Activated CD4-positive, alpha-beta memory T cell treated with anti-CD3 and anti-CD28 coated beads, Interleukin-2, amount 10 ng/mL, durations not matched to agents 7 days and 5 days (primary cell): ENCODE measurements at places on chromosomes 7 and 10.

DNA sequence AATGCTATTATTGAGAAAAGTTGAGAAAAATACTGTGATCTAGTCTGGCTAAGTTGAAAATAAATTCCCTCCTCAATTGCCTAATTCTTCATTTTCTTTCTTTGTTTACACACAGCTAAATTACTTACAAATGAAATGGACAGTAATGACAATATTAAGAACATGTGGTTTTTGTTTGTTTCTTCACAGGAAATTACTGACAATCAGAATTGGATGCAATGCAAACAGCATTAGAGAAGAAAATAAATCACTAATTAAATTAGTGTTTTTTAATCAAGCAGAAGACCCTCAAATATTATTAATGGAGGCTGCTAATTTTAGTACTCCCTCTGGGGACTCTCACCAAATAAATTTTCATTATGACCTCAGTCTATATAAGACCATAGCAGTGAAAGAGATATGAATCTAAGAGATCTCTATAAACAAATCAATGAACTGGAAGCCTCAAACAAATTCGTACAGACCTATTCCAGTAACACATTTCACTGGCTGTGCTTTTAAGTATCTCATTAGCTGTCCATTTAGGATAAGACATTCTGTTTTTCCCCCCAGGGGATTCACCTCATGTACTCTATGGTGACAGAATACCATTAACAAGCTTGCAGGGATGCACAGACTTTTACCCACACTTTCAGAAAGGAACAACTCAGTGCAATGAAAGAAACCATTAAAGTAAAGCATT lies 202.0 kb upstream of the DGKB start:
- H3K27me3 ChIP-seq, result no peaks in the 10 kb centered on the region
- DNase-seq, result no peak
- H3K27ac ChIP-seq, result no peak overlapping the region
- H3K36me3 ChIP-seq, result no peaks in the 10 kb centered on the region
- no peak overlapping the region for H3K4me3 ChIP-seq

DNA sequence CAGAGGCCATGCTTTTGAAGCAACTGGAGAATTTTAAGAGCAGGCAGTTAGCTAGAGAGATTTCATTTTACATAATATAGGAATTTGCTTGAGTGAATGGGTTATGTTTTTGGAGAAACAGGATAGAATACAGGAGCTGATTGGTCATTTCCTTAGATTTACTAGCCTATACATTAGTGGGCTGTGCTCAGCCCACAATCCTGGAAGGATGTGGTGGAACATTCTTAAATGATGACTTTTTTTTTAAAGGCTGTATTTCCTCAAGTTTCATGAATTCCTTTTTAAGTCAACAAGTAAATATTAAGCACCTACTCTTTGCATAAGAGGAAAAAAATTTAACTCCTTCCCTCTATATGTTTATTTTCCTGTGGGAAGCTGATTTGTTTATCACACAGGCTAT lies 314.4 kb upstream of the BMPER start:
- no peaks in the 10 kb centered on the region for H3K27me3 ChIP-seq
- no peak overlapping the region for H3K27ac ChIP-seq
- no peaks in the 10 kb centered on the region for H3K36me3 ChIP-seq
- no peaks in the 10 kb centered on the region for H3K4me1 ChIP-seq
- no peak overlapping the region for H3K4me3 ChIP-seq
- no peak for DNase-seq

DNA sequence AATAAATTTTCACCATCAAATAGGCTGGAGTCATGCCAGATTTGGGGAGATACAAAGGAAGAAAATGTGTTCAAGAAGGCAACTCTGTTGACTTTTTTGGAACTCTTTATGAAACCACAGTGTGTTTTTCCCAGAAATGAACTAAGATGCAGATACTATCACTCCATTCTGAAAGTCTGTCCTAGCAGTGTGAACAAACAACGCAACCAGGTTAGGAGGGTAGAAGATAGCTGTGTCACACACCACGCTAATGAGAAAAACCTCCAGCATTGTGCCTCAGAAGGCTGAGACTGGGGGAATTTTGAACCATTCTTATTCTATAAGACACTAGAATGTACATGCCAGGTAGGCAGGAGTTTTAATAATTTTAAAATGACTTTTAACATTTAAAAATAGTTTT lies 15.9 kb upstream of the ATP6V0A4 start:
- H3K27me3 ChIP-seq, result no peaks in the 10 kb centered on the region
- DNase-seq, result no peak
- peaks cover 10% of the 10 kb centered on the region for H3K36me3 ChIP-seq
- H3K4me1 ChIP-seq, result peaks cover 31% of the 10 kb centered on the region
- peak overlapping the region; percentile 56 for H3K27ac ChIP-seq

- no peak overlapping the region for H3K27ac ChIP-seq
- H3K27me3 ChIP-seq, result no peaks in the 10 kb centered on the region
These were observed 442.4 kb downstream of the TYW1 start for GRCh38 chr7:67438913-67439505.

GRCh38 chr10:46516660-46517416 lies 39.6 kb downstream of the GPRIN2 start:
- H3K27me3 ChIP-seq, result peaks cover 3% of the 10 kb centered on the region
- no peak overlapping the region for H3K4me3 ChIP-seq
- no peaks in the 10 kb centered on the region for H3K36me3 ChIP-seq
- no peak for DNase-seq

GRCh38 chr7:83852136-83852535 lies 203.2 kb upstream of the SEMA3E start:
- DNase-seq, result no peak
- no peaks in the 10 kb centered on the region for H3K27me3 ChIP-seq
- no peak overlapping the region for H3K27ac ChIP-seq

GRCh38 chr10:70544431-70545340 lies 57.9 kb downstream of the PRF1 start:
- no peak overlapping the region for H3K27ac ChIP-seq
- no peaks in the 10 kb centered on the region for H3K27me3 ChIP-seq
- H3K4me1 ChIP-seq, result no peaks in the 10 kb centered on the region
- H3K36me3 ChIP-seq, result no peaks in the 10 kb centered on the region
- H3K4me3 ChIP-seq, result no peak overlapping the region

DNA sequence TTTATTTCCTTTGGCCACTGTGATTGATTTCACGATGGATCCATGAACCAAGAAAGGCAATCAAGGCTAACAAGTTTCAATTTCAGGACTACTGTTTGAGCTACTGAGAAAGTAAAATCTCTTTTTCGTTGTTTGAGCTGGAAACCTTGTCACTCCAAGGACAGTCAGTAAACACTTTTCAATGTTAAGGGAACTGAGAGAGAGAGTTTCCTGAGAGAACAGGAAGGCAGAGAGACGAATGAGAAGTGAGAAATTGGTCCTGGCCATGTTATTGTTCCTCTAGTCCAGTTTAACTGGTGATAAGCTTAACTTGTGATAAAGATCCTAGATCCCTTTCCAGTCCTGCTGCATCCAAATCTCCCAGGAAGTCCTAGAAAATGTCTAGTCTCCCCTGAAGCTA lies 909 bp upstream of the AKR1D1 start:
- no peaks in the 10 kb centered on the region for H3K36me3 ChIP-seq
- no peaks in the 10 kb centered on the region for H3K4me1 ChIP-seq
- H3K4me3 ChIP-seq, result no peak overlapping the region
- DNase-seq, result no peak
- H3K27ac ChIP-seq, result no peak overlapping the region
- H3K27me3 ChIP-seq, result peaks cover 4% of the 10 kb centered on the region

- no peaks in the 10 kb centered on the region for H3K27me3 ChIP-seq
- H3K27ac ChIP-seq, result no peak overlapping the region
- H3K36me3 ChIP-seq, result no peaks in the 10 kb centered on the region
- no peak for DNase-seq
- H3K4me3 ChIP-seq, result no peak overlapping the region
These were observed 44.3 kb upstream of the GLCCI1 start for GRCh38 chr7:7924303-7924702.

- peak overlapping the region; percentile 83 for H3K27ac ChIP-seq
- H3K36me3 ChIP-seq, result peaks cover 15% of the 10 kb centered on the region
- peak; percentile 76 for DNase-seq
- H3K4me3 ChIP-seq, result peak overlapping the region; percentile 17
- no peaks in the 10 kb centered on the region for H3K27me3 ChIP-seq
These were observed 1.5 kb upstream of the C10orf95 start for GRCh38 chr10:102452672-102453340.

DNA sequence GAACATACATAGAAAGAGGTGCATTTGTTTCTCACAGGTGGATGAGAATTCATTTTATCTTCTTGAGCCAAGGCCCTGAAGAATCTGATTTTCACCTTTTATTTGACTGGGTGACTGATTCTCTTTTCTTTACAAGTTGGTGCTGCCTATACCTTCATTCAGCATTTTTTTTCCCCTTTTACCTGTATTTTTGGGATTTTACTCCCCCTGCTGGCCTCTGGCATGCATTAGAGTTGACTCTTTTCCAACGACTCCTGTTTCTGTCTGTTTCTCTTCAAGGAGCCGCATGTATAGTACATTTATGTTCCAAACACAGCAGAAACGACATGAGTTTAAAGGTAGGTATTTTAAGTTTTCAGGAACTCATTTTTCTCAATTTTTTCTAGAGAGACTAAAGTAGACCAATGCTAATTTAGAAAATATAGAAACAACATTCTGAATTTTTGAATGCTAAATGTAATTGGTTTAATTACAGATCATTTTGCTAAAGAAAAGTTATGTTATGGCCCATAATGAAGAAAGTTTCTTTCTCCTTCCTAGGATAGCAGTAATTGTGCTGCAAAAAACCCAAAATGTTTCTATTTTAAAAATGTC lies 149.8 kb upstream of the HDAC9 start:
- peaks cover 19% of the 10 kb centered on the region for H3K27me3 ChIP-seq
- H3K27ac ChIP-seq, result no peak overlapping the region
- no peak overlapping the region for H3K4me3 ChIP-seq
- H3K4me1 ChIP-seq, result no peaks in the 10 kb centered on the region
- peak; percentile 25 for DNase-seq

DNA sequence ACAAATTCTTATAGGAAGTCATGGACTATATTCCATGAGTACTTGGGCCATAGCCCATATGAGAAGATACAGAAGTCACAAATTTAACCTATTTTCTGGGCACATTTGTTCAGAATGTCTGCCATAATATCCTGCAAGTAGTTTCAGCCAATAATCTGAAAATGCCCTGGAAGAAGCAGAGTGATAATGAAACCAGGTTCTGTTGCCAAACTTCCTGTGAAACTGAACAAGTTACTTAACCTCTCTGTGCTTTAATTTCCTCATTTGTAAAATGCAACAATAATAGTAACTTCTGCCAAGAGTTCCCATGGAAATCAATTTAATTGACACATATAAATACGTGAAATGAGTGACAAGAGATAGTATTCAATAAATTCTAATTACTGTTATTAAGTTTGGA lies 88.8 kb downstream of the SEMA3C start:
- H3K27ac ChIP-seq, result no peak overlapping the region
- H3K4me1 ChIP-seq, result no peaks in the 10 kb centered on the region
- no peak for DNase-seq
- no peaks in the 10 kb centered on the region for H3K27me3 ChIP-seq
- no peak overlapping the region for H3K4me3 ChIP-seq
- H3K36me3 ChIP-seq, result no peaks in the 10 kb centered on the region

GRCh38 chr7:150978126-150978789 lies at the start of gene KCNH2:
KCNH2 (minus strand) TSS chr7:150978321; CDS start chr7:150977913, 408 bp downstream.
- H3K4me3 ChIP-seq, result peak within 1 kb of the TSS; percentile 53
- H3K27me3 ChIP-seq, result peaks cover 59% of the 10 kb centered on the region

DNA sequence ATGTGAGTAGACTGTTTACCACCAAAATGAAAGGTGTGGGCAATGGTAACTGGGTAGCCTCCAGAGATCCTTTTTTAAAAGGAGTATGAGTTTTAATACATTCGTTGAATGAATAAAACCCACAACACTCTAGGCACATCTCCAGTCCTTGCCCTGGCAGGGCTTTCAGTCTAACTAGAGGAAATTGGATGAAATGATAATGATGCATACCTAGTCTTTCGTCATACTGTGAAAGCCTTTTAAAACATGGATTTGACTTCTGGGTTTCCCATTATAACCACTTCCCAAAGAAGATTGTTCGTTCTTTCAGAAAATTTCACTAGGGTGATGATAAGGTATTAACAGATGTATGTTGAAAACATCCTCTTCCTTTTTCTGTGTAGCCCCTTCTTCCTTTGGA lies 110.8 kb downstream of the REEP3 start:
- H3K27me3 ChIP-seq, result peaks cover 11% of the 10 kb centered on the region
- peaks cover 50% of the 10 kb centered on the region for H3K4me1 ChIP-seq
- no peak overlapping the region for H3K27ac ChIP-seq
- no peak overlapping the region for H3K4me3 ChIP-seq

- no peak for DNase-seq
- no peaks in the 10 kb centered on the region for H3K4me1 ChIP-seq
- H3K27ac ChIP-seq, result no peak overlapping the region
- no peaks in the 10 kb centered on the region for H3K36me3 ChIP-seq
- H3K4me3 ChIP-seq, result no peak overlapping the region
These were observed 96.6 kb upstream of the PTN start for GRCh38 chr7:137439829-137440825.

GRCh38 chr10:59905731-59906416 lies 482 bp downstream of the CCDC6 start:
- peaks cover 8% of the 10 kb centered on the region for H3K36me3 ChIP-seq
- H3K4me3 ChIP-seq, result peak overlapping the region; percentile 90
- no peak for DNase-seq
- peaks cover 53% of the 10 kb centered on the region for H3K4me1 ChIP-seq

- no peaks in the 10 kb centered on the region for H3K4me1 ChIP-seq
- H3K27ac ChIP-seq, result no peak overlapping the region
- no peaks in the 10 kb centered on the region for H3K27me3 ChIP-seq
- H3K36me3 ChIP-seq, result no peaks in the 10 kb centered on the region
- no peak overlapping the region for H3K4me3 ChIP-seq
- DNase-seq, result no peak
These were observed 32.7 kb upstream of the NRCAM start for GRCh38 chr7:108488768-108489538.

GRCh38 chr10:110788620-110789385 lies 82.9 kb upstream of the PDCD4 start:
- peaks cover under 1% of the 10 kb centered on the region for H3K27me3 ChIP-seq
- H3K27ac ChIP-seq, result no peak overlapping the region
- H3K4me1 ChIP-seq, result peaks cover 6% of the 10 kb centered on the region

DNA sequence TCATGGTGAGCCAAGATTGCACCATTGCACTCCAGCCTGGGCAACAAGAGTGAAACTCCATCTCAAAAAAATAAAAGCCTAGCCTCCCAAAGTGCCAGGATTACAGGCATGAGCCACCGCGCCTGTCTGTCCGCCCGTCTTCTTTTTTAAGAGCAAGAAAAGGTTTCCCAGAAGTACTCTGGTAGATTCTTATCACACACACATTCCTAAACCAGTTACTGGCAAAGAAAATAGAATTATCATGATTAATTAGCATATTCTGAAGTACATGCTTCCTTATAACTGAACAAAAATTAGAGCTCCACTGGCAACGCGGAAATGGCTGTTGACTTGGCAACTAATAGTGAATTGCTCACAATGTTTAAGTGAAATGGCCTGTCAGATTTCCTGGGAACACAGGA lies 87.0 kb downstream of the ADK start:
- no peaks in the 10 kb centered on the region for H3K27me3 ChIP-seq
- no peak overlapping the region for H3K4me3 ChIP-seq
- H3K36me3 ChIP-seq, result peaks cover 5% of the 10 kb centered on the region
- no peak overlapping the region for H3K27ac ChIP-seq

GRCh38 chr7:70477036-70478010 lies 654.6 kb upstream of the GALNT17 start:
- H3K4me1 ChIP-seq, result no peaks in the 10 kb centered on the region
- no peaks in the 10 kb centered on the region for H3K36me3 ChIP-seq
- no peak for DNase-seq
- H3K27ac ChIP-seq, result no peak overlapping the region
- no peaks in the 10 kb centered on the region for H3K27me3 ChIP-seq
- no peak overlapping the region for H3K4me3 ChIP-seq

- H3K4me3 ChIP-seq, result no peak overlapping the region
- no peak for DNase-seq
- peak overlapping the region; percentile 88 for H3K27ac ChIP-seq
- peaks cover 59% of the 10 kb centered on the region for H3K36me3 ChIP-seq
- peaks cover 93% of the 10 kb centered on the region for H3K4me1 ChIP-seq
- H3K27me3 ChIP-seq, result no peaks in the 10 kb centered on the region
These were observed 104.5 kb downstream of the PIP4K2A start for GRCh38 chr10:22609719-22610465.
